Stimulated activated CD4-positive, alpha-beta T cell treated with anti-CD3 and anti-CD28 coated beads, Interleukin-12 subunit alpha, Interleukin-12 subunit beta, amount 100 ng/mL, for 4 hours (primary cell): ENCODE measurements at places on chromosomes 2 and 18.
A peak's percentile ranks its signal among the peaks of the same experiment; 100 is the strongest.

GRCh38 chr18:13216711-13217465 lies 1.7 kb upstream of the LDLRAD4 start:
- DNase-seq, result peak; percentile 49

- no peak for DNase-seq
Observed at GRCh38 chr2:232211743-232212686, 166.5 kb upstream of the ALPP start.

- no peak for DNase-seq
Observed at GRCh38 chr2:5479265-5479928, 212.8 kb upstream of the SOX11 start.

DNA sequence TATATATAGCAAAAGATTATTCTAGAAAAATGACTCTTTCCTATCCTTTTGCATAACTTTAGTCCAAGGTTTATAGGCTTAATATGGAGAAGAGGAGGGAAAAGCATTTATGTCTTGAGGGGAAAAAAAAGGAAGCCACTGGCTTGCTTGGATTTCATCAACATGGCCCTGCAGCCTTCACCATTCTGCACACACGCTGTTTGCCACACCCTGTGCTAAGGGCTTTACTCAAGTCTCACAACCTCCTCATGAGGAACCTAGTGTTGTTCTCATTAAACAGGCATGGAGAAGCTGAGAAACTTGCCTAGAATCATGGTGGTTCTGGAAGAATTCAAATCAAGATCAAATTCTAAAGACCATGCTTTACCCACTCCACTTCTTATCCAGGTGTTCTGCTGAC lies 117.3 kb upstream of the TTC39C start:
- DNase-seq, result no peak

DNA sequence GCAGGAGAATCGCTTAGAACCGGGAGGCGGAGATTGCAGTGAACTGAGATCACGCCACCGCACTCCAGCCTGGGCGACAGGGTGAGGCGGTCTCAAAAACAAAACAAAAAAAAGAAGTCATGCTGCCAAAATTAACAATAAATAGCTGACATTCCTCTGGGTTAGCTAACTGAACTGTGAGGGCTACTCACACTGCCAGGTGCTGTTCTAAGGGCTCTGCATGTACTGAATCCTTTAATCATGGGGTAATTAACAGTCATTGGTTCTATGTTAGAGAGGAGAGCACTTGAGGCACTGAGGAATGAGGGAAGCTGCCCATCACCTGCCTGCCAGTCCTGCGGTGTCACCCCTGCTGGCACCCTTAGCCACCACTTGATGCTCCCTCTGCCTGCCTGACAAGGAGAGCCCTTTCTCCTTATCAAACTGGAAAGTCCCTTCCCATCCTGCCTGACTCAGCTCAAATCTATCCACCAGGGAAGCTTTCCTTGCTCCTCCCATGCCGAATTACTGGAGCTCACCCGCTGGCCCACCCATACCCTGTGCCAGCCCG lies 73.0 kb upstream of the RIOK3 start:
- no peak for DNase-seq

DNA sequence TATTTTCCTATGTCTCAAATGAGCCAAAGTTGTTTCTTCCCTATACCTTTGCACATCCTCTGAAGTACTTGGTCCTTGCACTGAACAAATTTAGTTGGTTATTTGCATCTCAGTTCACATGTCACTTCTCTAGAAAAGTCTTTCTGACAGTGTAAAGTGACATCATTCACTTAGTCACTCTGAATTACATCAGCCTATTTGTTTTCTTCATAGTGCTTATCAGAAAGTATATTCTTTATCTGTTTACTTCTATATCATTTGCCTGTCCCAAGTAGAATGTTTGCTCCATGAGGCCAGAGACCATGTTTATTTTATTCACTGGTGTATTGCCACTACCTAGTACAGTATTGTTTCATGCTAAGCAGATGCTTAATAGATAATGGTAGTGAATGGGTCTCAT lies 173.7 kb downstream of the HNMT start:
- no peak for DNase-seq

GRCh38 chr2:194709840-194710239 lies 947.2 kb upstream of the SLC39A10 start:
- no peak for DNase-seq

GRCh38 chr18:58493516-58494253 lies 135.2 kb downstream of the ALPK2 start:
- DNase-seq, result peak; percentile 59

DNA sequence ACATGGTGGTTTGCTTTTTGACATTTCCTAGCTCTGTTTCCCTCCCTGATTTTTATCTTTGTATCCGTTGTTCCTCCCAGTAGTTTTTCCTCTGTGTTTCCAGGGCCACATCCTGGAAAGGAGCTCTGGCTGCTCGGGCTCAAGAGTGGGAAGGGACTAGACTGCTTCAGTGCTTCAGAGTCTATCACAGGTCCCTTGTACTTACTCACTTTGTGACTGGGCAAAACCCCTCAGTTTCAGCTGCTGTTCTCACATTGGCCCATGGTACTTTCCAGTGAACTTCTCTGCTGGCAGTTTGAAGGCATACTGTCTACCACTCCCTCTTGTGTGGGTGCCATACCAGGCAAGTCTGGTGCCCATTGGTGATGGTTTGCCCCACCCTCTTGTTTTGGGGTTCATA lies 7.5 kb upstream of the STAMBP start:
- DNase-seq, result no peak

- no peak for DNase-seq
Observed at GRCh38 chr2:43131890-43132682, 94.3 kb downstream of the ZFP36L2 start.

GRCh38 chr2:203510941-203511305 lies 24.2 kb downstream of the RAPH1 start:
- DNase-seq, result no peak

DNA sequence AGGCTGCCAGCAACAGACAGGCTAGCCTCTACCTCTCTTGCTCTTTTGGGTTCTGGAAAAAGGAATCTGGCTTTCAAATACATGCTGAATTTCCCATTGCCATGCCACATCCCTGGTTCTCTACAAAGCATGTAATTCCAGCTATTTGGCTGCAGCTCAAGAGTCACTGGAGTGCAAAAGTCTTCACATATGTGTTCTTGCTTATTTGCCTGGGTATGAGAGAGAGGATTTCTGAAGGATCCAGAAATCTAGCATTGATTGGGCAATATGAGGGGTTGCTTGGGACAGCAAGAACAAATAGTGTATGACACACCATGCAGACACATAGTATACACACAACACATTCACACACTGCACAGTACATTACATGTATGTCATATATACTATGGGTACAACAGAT lies 30.7 kb upstream of the LGALSL start:
- no peak for DNase-seq

- no peak for DNase-seq
Observed at GRCh38 chr2:74911061-74911460, 47.4 kb upstream of the POLE4 start.

GRCh38 chr18:76432970-76433767 lies 61.9 kb downstream of the ZNF516 start:
- DNase-seq, result no peak

- no peak for DNase-seq
Observed at GRCh38 chr2:45833301-45833967, 182.0 kb downstream of the PRKCE start.

DNA sequence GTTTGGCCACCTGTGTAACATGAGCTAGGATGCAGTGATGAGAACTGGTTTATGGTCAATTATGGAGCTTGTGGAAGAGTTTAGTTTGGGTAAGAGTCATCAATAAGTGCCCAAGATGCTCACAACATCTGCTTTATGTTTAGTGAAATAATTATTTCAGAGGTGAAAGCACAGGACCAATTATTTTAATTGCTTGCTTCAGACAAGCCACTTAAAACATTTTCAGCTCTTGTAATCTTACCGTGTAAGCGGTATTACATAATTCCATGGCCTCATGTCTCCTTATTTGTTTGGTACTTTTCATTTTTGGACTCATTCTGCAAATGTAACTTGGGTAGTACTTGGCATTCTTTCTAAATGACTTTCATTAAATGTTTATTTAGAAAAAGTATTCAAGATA lies 5.4 kb downstream of the B3GNT2 start:
- no peak for DNase-seq
